Stimulated activated naive CD8-positive, alpha-beta T cell treated with anti-CD3 and anti-CD28 coated beads, Interleukin-15, Interleukin-2, amounts not matched to agents 100 U/mL and 50 U/mL, for 24 hours (primary cell): ENCODE measurements at places on chromosomes 2 and 18.

DNA sequence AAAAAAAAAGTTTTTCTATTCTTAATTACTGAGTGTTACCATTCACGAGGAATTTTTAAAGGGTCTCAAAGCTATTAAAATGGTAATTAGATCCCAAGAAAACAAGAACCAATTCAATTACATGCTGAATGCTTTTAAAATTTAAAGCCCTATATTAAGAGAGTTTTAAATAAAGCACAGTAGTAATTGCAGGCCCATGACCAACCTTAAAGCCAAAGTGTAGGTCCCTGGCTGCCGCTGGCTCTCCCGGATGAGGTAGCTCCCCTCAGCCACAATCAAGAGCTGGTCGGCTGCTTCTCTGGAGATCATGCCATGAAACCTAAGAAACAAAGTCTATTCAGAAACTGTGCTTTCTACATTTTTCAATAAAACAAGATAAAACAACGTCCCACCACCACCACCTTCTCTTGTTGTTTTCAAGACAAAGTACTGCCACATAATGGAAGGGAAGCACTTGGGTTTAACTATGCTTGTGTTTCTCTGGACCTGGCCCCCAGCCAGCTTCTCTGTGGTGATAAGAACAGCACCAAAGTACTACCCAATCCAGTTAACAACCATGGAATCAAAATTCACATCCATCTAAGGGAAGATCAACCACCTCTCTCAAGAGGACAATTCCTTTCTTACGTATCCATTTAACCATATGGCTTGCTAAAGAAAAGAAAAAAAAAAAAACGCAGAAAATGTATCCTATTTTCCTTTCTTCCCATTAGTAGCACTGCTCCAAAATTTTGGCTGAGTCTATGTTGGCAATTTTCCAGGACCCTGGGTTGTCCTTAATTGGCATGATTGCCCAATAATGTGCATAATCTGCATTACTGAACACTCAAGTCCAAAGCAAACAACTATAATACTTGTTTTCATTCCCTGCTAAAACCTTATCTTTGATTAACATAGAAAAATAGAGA, 90.1 kb downstream of the CHN1 start:
- no peak for DNase-seq

DNA sequence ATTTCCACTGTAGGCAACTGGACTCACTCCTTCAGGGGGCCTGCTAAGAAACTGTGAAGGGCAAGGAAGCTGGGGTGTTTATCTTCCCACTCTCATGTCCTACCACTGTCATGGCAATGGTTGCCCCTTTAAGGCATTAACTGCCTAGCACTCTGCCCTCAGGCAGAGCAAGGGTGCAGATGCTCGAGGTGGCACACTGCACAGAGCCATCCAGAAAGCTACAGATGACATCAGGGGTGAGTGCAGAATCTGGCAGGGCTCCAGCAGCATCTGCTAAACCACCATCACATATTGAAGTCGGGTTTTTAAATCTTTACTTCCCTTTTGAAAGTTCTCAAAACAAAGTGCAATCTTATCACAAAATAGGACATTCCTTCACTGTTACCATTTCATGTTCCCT, 75.4 kb downstream of the RAPGEF4 start:
- DNase-seq = no peak

DNA sequence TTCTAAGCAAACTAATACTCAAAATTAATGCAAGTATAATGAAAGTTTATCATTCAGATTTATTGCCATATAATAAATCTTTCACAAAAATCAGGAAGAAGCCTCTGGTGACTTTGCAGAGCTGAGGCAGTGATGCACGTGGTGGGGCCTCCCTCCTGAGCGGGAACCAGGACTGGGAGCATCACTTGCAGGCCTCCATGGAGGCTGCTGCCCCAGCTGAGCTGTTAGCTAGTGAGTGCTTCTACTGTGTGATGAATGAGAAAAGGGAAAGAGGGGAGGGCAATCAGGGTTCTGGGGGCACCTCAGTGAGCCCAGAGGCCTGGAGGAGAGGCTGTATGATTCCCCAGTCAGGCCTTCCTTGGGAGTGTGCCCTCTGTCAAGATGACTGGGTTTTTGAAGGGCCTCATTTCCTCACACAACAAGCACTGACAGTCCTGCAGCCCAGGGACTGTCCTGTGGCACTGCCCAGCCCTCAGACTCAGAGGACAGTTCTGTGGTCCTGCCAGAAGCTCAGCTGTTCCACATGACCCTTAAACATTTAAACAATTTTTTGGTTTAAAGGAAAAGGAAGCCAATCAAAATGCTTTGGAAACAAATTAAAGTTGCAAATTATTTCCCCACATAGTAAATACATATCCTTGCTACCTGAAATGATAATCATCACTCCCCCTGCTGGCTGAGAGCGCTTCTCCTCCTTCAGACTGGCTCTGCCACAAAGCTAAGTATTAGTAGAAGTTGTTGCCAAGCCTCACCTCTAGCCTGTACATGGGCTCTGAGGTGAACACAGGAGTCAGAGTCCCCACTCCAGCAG, 90.9 kb upstream of the SMAD7 start:
- no peak for DNase-seq

- no peak for DNase-seq
Measured at GRCh38 chr2:157903626-157904025, 27.5 kb upstream of the ACVR1 start.

GRCh38 chr2:109177635-109178034, 48.6 kb downstream of the SH3RF3 start:
- no peak for DNase-seq

DNA sequence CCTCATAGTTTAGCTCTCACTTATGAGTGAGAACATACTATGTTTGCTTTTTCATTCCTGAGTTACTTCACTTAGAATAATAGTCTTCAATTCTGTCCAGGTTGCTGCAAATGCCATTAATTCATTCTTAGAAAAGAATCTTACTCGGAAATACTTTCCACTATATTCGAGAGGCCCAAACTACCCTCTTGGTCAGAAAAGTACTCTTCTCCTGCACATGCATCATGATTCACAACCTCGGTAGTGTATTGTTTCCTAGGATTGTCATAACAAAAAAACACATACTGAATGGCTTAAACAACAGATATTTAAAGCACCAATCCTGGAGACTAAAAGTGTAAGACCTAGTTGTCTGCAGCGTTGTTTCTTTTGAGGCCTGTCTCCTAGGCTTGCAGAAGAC, 364.0 kb upstream of the SLC14A2 start:
- DNase-seq = no peak

- no peak for DNase-seq
Measured at GRCh38 chr2:218020966-218021535, 18.3 kb upstream of the TNS1 start.

GRCh38 chr2:215105607-215106354, 32.6 kb downstream of the ABCA12 start:
- DNase-seq = no peak

DNA sequence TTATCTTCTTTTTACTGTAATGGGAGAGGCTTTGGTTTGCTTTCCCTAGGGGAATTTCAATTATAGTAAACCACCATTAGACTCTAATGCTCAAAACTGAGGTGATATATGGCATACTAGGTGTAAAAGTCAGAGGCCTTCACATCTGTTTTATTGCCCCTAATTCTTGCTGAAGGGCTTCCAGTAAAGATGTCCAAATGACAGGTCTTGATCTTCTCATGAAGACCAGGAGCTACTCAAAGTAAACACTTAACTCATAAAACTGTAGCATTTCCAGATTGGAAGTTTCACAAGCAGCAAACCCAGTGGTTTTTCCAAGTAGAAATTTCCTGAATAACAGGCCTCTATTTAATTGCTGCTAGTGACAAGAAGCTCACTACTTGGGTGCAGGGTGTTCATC, 286.8 kb downstream of the RBM43 start:
- no peak for DNase-seq

GRCh38 chr18:48572402-48573126, 33.7 kb downstream of the CTIF start:
- no peak for DNase-seq

- DNase-seq = no peak
Measured at GRCh38 chr2:17303054-17303453, 215.2 kb downstream of the RAD51AP2 start.

GRCh38 chr2:156883804-156884203, 373.7 kb upstream of the GALNT5 start:
- DNase-seq = no peak

- DNase-seq = no peak
Measured at GRCh38 chr2:77807531-77808215, 285.5 kb upstream of the LRRTM4 start.

- DNase-seq = no peak
Measured at GRCh38 chr2:171322928-171323327, 110.9 kb downstream of the METTL8 start.

GRCh38 chr2:230423851-230424458, 8.0 kb downstream of the SP100 start:
- DNase-seq = no peak

DNA sequence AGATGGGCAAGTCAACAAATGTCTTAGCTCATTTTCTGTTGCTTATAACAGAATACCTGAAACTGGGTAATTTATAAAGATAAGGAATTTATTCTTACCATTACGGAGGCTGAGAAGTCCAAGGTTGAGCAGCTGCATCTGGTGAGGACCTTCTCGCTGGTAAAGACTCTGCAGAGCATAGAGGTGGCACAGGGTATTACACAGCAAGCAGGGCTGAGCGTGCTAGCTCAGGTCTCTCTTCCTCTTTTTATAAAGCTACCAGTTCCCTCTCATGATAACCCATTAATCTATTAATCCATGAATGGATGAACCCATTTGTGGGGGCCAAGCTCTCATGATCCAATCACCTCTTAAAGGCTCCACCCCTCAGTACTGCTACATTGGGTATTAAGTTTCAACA, 109.1 kb downstream of the CDK15 start:
- DNase-seq = no peak
